Suppressor macrophage treated with lipopolysaccharide for 4 hours (primary cell): ENCODE measurements at places on chromosomes 3 and 15.

- DNase-seq = peak; percentile 53
Observed at GRCh38 chr3:193968380-193968974, 167.5 kb upstream of the HES1 start.

- DNase-seq = no peak
Observed at GRCh38 chr3:44926172-44926571, 49.8 kb downstream of the ZDHHC3 start.

- peak; percentile 88 for DNase-seq
Observed at GRCh38 chr3:31670136-31670535, 137.4 kb downstream of the STT3B start.

DNA sequence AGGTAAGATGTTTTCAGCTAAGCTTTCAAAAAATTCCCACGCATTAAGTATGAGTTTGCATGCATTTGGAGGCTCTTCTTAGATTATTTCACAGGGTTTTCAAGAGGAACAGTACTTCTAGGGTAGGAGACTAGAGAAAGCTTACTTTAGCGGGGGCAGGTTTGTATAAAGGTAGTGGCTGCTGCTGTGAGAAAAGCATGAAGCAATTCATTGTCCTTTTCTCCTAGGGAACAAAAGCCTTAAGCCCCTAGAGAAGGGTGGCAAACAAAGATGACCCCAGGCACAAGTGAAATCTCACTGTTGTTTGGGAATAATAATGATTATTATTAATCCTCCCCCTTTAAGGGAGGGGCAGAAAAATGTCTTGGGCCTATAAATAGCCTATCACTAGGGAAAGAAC is 310.7 kb downstream of the DIPK2A start:
- DNase-seq = no peak

DNA sequence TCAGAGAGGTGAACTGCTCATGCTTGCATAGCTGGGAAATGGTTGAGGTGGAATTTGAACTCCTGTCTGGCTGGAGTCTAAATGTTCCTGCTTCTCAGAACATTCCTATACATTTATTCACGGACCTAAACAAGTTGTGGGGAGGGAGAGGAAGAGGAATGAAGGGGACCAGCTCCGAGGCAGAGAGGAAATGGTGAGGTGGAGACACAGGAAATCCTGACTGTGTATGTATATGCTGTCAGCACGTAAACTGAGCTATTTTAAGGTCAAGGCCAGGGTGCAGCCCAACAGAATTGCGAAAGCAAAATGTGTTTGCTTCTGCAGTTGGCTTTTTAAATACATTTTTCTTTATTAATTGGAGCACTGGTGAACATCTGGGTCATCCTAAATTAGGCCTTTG is 74.1 kb upstream of the POMGNT2 start:
- peak; percentile 59 for DNase-seq

DNA sequence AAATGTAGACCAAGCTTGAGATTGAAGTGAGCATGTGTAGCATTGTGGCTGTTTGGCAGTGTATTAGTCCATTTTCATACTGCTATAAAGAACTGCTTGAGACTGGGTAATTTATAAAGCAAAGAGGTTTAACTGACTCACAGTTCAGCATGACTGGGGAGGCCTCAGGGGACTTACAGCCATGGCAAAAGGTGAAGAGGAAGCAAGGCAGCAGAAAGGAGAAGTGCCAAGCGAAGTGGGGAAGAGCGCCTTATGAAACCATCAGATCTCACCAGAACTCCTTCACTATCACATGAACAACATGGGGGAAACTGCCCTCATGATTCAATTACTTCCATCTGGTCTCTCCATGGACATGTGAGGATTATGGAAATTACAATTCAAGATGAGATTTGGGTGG is 8.6 kb upstream of the CERS3 start:
- peak; percentile 86 for DNase-seq

GRCh38 chr15:86863226-86863915 is 783.7 kb downstream of the AGBL1 start:
- no peak for DNase-seq

- DNase-seq = no peak
Observed at GRCh38 chr3:105162448-105162847, 204.3 kb upstream of the ALCAM start.

- no peak for DNase-seq
Observed at GRCh38 chr3:175186511-175186910, 327.4 kb downstream of the NAALADL2 start.

GRCh38 chr3:108381529-108382140 is 85.3 kb downstream of the HHLA2 start:
- DNase-seq = no peak

DNA sequence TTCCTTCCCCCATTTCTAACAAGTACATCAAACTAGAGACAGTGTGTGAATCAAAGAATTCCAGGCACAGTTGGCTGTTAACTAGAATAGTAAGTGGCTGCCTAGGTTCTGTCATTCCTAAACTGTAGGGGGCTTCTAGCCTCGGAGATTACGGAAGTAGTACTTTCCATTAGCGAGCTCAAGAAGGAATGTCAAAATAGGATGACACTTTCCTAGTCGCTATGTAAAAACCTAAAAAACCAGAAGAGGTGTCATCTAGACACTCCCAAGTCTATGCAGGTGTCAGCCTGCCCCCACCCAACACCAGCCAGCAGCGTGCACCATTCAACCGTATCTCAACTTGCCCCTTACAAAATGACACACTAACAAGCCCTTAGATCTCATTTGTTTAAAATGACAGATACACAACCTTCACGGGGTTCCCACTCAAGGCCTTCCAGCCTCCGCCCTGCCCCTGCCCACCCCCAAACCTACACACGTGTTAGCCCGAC is 874 bp downstream of the INO80 start:
- peak; percentile 71 for DNase-seq

- DNase-seq = peak; percentile 52
Observed at GRCh38 chr3:11155341-11156025, 1.2 kb downstream of the HRH1 start.

DNA sequence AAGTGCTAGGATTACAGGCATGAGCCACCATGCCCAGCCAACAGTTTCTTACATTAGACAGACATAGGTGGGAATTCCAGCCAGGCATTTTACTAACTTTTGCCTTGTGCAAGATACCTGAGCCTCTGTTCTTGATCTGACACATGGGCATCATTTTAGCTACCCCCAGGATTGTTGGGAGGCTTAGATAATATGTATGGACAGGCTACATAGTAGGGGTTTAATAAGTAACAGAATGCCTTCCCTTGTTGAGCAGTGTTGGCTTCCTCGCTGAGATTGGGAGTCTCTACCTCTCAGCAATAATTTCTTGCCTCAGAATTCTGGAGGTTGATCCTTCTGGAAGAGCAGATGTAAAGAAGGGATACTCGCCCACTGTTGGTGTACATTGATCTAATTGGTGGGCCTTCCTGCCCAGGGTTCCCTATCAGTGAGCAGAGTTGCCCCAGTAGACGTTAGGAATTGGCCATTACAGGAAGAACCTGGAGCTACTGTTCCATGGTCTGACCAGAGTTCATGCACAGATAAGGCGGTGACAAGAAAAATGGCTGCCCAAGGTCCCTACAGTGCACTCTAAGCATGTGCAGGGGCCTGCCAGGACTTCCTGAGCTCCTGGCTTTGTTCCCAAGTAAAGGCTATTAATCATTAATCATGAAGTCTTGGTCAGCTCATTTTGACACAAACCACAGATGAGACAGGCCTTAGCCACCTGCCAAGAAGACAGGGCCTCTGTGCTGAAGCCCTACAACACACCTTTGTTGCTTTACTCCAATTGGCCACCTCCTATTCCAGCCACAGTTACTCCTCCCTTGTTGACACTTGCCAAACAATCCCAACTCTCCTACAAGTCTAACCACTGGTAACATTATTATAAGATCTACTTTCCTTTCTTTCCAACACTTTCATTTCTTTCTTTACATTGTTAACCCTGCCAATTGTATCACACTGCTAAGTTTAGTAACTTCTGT is 5.0 kb upstream of the IL17RE start:
- no peak for DNase-seq

- DNase-seq = peak; percentile 30
Observed at GRCh38 chr15:78855746-78856145, 16.9 kb upstream of the MORF4L1 start.

- DNase-seq = no peak
Observed at GRCh38 chr15:53000409-53000808, 210.3 kb upstream of the ONECUT1 start.

GRCh38 chr15:75817138-75817935 is 25.9 kb upstream of the UBE2Q2 start:
- DNase-seq = peak; percentile 81

DNA sequence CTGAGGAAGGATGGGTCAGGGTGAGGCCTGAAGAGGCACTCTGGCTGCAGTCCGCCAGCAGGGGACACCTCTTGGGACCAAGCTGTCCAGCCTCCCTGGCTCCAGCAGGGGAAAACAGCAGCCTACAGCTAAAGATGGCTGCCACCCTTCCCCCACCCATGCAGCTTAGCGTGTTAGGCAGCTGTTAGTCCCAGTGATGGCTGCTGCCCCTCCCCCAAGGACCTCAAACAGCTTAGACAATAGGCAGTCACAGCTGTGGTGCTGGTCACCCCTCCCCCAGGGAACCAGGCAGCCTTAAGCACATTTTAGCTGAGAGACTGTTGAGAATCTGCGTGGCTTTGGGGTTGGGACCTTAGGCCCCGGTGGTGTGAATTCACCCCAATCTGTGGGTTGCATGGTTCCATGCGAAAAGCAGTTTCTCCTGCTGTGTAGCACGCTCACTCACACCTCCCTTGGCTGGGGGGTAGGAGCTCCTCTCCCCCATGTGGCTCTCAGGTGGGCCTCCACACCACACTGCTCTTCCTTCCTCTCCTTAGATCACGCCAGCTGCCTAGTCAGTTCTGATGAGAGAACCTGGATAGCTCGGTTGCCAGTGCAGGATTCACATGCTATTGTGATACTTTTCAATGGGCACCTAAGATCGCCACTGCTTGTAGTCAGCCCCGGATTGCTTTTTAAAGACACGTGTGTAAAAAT is 140.5 kb upstream of the CADPS start:
- no peak for DNase-seq

DNA sequence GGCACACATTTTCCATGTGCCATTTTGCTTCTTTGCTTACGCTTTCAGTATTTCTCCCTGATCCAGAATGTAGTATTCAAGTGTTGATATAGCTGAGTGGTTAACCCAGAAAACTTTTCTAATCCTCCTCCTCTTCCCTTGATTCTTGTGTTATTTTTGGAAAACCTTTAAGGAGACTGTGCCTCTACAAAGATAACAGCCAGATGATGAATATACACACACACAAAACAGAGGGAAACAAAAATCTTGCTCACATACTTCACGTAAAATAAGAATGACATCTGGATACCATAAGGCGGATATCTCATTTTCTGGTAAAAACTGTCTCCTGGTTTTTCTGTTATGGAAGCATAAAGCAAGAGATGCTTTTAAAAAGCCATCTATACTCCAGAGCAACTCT is 295.8 kb upstream of the THBS1 start:
- DNase-seq = no peak

DNA sequence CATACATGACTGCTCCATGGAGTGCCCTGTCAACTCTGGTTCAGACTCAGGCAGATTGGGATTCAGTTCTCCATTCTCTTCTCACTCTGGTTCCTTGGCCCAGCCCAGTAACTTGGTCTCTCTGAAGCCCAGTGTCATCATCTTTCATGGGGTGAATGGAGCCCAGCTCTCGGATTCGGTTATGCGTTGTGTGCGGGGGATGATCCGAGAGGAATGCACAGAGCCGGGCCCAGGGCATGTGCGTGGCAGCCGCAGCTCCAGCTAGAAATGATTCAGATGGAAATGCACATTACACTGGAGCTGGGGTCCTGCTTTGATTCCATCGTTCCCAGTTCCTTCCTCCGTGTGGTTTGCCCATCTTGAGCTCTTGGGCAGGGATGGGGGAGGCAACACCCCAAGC is 189.4 kb downstream of the FEZF2 start:
- no peak for DNase-seq

- peak; percentile 11 for DNase-seq
Observed at GRCh38 chr3:170368921-170369320, 11.4 kb downstream of the SKIL start.

DNA sequence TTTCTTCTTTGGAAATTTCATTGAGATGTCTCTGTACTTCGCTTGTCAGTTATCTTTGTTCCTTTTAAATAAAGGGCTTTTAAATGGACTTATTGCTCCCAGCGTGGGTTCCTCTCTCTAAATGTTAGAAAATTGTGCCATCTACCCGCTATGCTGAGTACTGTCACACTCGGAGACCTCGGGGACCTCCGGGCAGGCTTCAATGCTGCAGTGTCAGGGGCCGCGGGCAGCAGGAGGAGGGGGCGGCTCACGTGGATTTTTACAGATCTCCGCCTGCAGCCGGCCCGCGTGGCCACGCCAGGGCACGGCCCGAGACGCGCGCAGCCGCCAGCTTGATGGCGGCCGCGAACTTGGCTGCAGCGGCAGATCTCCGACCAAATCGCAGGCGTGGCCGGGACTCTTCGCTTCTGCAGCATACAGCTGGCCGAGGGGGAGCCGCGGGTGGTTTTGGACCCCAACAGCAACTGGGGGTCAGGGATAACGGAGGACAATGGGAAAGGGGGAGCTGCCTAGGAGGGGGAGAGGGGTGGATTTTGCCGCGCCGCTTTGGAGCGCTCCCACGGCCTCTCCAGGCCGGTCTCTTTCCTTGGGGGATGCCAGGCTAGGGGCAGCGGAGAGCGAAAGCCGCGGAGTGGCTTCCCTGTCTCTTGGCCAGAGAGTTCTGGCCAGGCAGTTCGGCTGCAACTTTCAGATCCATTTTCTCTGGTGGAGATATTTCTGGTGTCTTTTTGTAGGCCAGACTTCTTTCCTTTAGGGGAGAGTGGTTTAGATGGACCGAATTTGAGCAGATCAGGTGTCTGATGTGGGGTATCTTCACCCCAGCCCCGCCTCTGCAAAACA is 15.3 kb downstream of the NR2F2 start:
- peak; percentile 35 for DNase-seq
